ENCODE measurements at places on chromosomes 1 and 21. TPM values are rescaled to one million over a fixed set of nuclear protein-coding genes. Genes with fewer than 3 reads are reported as not detected.

CA6 gene
- 41.8 TPM for total RNA-seq

GLRX2 gene
- 18.0 TPM for total RNA-seq

DNA sequence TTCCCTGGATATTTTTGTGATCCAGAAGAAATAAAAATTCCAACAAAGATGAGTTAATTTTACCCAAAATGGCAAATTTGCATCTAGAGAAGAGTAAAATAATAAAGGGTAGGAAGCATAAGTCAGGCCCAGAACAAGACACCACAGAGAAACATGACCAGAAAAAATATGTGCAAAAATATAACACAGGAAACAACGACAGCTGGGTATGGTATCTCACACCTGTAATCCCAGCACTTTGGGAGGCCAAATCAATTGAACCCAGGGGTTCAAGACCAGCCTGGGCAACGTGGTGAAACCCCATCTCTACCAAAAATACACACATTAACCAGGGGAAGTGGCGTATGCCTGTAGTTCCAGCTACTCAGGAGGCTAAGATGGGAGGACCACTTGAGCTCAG, 39.7 kb upstream of the SDC3 start:
- peaks cover 54% of the 10 kb centered on the region for H3K36me3 ChIP-seq
- H3K4me1 ChIP-seq, result peaks cover 17% of the 10 kb centered on the region
- no peak overlapping the region for H3K4me3 ChIP-seq
- no peak overlapping the region for H3K27ac ChIP-seq

DNA sequence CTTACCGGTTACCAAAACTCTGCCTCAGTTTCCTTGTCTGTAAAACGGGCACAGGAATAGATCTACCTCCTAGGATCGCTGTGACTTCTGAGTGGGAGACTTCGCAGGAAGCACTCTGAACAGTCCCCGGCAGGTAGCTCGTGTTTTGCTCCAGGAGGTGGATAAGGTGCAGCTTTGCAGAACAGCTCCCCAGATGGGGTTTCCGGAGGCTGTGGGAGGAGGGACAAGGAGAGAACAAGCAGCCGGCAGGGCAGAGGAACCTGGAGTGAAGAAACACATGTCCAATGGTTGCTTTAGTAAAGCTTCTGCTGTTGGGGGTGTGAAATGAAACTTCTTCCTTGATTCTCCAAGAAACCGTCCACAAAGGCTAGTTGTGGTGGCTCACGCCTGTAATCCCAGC, 95.5 kb upstream of the TARDBP start:
- H3K27me3 ChIP-seq, result peaks cover 67% of the 10 kb centered on the region
- H3K4me3 ChIP-seq, result peak overlapping the region; percentile 67
- no peak for DNase-seq
- no peaks in the 10 kb centered on the region for H3K36me3 ChIP-seq
- no peak overlapping the region for H3K27ac ChIP-seq

DNA sequence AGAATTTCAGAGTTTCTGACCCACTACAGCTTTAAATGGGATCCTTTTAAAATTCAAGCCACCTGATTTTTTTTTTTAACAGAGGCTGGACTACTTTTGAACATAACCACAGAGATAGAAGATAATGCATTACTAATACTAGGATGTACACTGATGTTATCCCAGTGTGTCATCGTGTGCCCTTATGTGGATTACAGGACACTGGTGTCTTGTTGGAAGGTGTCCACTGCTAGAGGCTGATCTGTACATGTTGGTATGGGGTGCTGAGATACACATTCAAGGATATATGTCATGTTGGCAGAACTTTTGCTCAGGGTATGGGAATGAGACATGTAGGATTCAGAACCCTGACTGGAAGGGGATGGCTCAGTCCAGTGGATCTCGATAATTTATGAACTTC, 56.3 kb downstream of the INAVA start:
- H3K4me3 ChIP-seq, result no peak overlapping the region
- H3K27ac ChIP-seq, result no peak overlapping the region
- no peaks in the 10 kb centered on the region for H3K36me3 ChIP-seq
- H3K4me1 ChIP-seq, result no peaks in the 10 kb centered on the region
- no peak for DNase-seq
- H3K27me3 ChIP-seq, result peaks cover 13% of the 10 kb centered on the region

GRCh38 chr1:26305667-26306289, 658 bp downstream of the UBXN11 start:
- DNase-seq, result no peak
- peak overlapping the region; percentile 94 for H3K4me3 ChIP-seq
- peaks cover 32% of the 10 kb centered on the region for H3K4me1 ChIP-seq
- H3K27ac ChIP-seq, result peak overlapping the region; percentile 97
- no peaks in the 10 kb centered on the region for H3K36me3 ChIP-seq

- no peaks in the 10 kb centered on the region for H3K27me3 ChIP-seq
- H3K27ac ChIP-seq, result no peak overlapping the region
- peaks cover 4% of the 10 kb centered on the region for H3K4me1 ChIP-seq
Observed at GRCh38 chr1:184113251-184113650, 61.7 kb downstream of the TSEN15 start.

GRCh38 chr1:67355745-67356424, 48.2 kb downstream of the IL12RB2 start:
- H3K4me3 ChIP-seq, result no peak overlapping the region
- peaks cover 7% of the 10 kb centered on the region for H3K4me1 ChIP-seq
- H3K27ac ChIP-seq, result no peak overlapping the region
- DNase-seq, result no peak

GRCh38 chr1:117795190-117795589, 134.2 kb downstream of the GDAP2 start:
- DNase-seq, result no peak
- no peak overlapping the region for H3K27ac ChIP-seq
- peaks cover 10% of the 10 kb centered on the region for H3K27me3 ChIP-seq
- no peaks in the 10 kb centered on the region for H3K4me1 ChIP-seq

GRCh38 chr1:21764615-21765423, 18.1 kb downstream of the USP48 start:
- peaks cover 35% of the 10 kb centered on the region for H3K4me1 ChIP-seq
- H3K4me3 ChIP-seq, result no peak overlapping the region
- H3K27me3 ChIP-seq, result no peaks in the 10 kb centered on the region
- H3K27ac ChIP-seq, result no peak overlapping the region
- no peak for DNase-seq
- peaks cover 5% of the 10 kb centered on the region for H3K36me3 ChIP-seq

All from activated naive CD8-positive, alpha-beta T cell treated with anti-CD3 and anti-CD28 coated beads, Interleukin-2, amount 10 ng/mL, durations not matched to agents 7 days and 5 days (primary cell).